ENCODE measurements at places on chromosomes 4 and X. TPM values are rescaled to one million over a fixed set of nuclear protein-coding genes. Genes with fewer than 3 reads are reported as not detected.

DNA sequence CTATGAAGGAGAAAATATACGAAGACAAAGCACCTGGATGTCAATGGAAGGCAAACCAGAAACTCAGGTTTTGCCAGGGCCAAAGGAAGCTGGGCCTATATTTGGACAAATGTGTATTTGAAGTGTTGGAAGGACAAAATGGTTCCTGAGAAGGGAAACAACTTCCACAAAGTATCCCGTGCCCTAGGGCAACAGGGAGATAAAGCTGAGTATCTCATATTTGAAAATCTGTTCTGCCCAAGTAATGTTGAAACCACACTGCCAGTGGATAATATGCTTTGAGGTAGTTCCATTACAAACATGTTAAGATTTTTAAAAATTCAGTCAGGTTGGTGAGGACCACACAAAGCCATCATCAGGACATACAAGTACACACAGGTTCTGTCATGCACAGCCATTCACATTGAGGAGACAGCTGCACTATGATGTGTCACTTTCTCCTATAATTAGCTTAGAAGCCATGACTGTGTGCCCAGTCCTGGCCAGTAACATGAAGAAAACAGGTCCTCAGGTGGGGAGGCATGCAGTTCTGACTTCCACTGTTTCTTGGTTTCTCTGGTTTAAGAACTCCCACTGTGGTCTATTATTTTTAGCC is 116.4 kb downstream of the PWWP3B start:
- peak; percentile 13 for DNase-seq

GRCh38 chrX:25279510-25279909 is 263.7 kb upstream of the ARX start:
- DNase-seq: no peak

GRCh38 chr4:101471201-101471600 is 123.9 kb upstream of the PPP3CA start:
- no peak for DNase-seq

DNA sequence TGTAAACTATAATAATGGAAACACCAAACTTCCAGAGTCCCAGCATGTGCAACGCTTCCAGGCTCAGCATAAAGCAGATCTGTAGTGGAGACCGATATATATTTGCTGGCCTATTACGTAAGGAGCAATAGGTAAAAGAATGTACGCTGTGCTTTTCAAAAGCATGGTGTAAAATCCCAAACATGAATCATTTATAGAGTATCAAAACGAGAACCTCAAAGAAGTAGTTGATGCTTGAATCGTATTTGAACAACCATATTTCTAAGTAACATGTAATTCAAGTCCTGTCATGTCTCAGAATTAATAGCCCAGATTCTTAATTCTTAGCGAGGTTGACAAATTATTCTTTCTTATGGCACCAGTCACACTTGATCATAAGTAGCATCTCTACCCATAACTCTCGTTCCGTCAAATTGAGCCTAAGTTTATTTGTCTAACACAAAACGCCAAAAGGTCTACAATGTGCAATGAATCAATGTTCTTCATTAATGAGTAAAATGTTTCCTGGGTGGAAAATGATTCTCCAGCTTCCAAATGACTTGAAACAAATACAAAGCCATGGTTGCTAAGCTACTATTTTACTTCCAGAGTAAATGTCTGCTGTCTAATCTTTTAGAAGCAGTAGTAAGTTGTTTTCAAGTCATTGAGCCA is 811.5 kb upstream of the FRG1 start:
- no peak for DNase-seq

GRCh38 chr4:82913305-82913704 is 12.8 kb downstream of the THAP9 start:
- no peak for DNase-seq

The TMEM255A gene
- 0.17 TPM for total RNA-seq

DNA sequence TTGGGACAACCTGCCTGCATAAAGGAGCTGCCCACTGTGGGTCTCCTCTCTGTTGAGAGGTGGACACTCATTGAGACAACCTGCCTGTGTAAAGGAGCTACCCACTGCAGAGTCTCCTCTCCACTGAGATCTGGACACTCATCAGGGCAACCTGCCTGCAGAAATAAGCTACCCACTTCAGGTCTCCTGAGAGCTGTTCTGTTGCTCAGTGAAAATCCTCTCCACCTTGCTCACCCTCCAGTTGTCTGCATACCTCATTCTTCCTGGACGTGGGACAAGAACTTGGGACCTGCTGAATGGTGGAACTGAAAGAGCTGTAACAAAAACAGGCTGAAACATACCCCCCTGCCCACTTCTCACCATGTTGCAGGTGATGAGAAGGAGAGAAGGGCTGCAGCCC is 59.9 kb upstream of the CDKN2AIP start:
- DNase-seq: no peak

GRCh38 chrX:20300822-20301221 is 34.1 kb upstream of the RPS6KA3 start:
- DNase-seq: no peak

The IL21 gene
- total RNA-seq: not detected

GRCh38 chr4:165448700-165449099 is 69.9 kb downstream of the CPE start:
- DNase-seq: no peak

DNA sequence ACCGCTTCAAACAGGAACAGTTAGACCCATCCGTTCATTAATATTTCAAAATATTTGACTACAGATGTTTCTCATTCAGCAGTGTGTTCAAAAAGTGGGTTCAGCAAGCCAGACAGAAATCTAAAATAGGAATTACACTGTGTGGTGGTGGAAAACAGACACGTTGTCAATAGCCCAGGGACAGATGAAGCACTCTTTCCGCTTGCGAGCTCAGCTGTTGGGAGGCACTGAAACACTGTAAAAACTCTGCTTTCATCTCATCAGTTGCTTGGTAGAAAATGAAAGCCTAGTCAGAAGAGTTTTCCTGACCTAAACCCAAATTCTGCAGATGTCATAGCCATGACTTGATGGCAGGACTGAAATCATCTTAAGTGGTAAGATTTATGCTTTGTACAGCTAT is 38.5 kb downstream of the LRP2BP start:
- peak; percentile 24 for DNase-seq

DNA sequence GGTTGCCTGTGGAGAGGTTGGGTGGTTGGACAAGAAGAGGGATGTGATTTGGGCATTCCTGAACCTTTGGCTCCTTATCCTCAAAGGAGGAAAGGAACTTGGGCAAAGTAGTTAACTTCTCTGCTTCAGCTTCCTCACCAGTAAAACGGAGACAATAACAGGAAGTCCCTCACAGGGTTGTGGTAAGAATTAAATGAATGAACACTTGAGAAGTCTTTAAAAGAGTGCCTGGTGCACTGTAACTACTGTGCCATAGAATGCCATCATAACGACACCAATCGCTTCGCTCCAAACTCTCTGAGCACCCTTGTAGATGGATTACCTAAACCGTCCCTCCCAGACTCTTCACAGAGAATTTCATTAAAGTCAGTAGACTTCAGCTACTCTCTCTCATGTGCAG is 10.5 kb downstream of the ZCCHC18 start:
- DNase-seq: no peak

The MAGEB1 gene
- total RNA-seq: not detected

The ZAR1 gene
- not detected for total RNA-seq

DNA sequence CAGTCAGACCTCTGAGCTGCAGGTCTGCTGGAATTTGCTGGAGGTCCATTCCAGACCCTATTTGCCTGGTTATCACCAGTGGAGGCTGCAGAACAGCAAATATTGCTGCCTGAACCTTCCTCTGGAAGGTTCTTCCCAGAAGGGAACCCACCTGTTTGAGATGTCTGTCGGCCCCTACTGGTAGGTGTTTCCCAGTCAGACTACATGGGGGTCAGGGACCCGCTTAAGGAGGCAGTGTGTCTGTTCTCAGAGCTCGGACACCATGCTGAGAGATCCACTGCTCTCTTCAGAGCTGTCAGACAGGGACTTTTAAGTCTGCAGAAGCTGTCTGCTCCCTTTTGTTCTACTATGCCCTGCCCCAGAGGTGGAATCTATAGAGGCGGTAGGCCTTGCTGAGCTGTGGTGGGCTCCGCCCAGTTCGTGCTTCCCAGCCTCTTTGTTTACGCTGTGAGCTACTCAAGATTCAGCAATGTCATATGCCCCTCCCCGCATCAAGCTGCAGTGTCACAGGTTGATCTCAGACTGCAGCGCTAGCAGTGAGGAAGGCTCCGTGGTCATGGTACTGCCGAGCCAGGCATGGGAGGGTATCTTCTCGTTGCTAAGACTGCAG is 44.1 kb upstream of the KDR start:
- DNase-seq: peak; percentile 29

GRCh38 chrX:130772105-130772775 is 130.8 kb downstream of the ENOX2 start:
- DNase-seq: peak; percentile 70

The CXCL8 gene
- total RNA-seq: 3.2 TPM

The MGAT4D gene
- not detected for total RNA-seq

DNA sequence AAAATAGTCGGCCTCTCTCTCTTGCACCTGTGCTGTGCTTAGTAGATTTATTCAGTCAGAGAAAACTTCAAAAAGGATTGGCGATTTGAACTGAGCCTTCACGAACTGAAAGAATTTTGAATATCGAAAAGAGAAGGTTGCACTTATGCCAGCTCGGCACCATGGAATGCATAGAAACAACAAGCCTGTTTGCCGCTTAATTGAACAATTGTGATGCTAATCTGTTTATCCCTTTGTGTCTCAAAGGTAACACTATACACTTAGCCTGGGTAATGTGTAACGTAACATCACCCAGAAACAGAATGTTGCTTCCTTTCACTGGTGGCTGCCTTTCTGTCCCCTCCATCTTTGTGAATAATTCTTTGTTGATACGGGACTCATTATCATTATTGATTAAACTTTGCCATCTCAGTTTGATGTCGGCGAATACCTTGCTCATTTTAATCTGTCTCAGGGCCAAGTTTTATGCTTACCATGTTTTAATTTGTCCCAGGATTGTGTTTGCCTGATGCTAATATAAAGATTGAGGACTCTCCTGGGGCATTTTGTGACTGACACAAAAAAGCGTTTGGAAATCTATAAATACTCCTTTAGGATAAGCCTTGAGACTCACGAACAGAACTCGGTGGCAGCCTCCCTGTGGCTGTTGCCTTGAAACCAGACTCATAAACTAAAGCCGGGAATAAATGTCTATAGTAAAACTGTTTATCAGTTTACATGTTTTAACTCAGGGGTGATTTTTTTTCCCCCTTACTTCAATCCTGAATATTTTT is 400.5 kb downstream of the RAPGEF2 start:
- no peak for DNase-seq

The ADGRG4 gene
- total RNA-seq: not detected

GRCh38 chrX:120642871-120643270 is 13.0 kb upstream of the C1GALT1C1 start:
- DNase-seq: no peak

- no peak for DNase-seq
Measured at GRCh38 chr4:14157262-14157661, 529.7 kb upstream of the BOD1L1 start.

The WWC2 gene
- 14.7 TPM for total RNA-seq

- DNase-seq: no peak
Measured at GRCh38 chr4:60652933-60653332, 547.2 kb upstream of the ADGRL3 start.

- no peak for DNase-seq
Measured at GRCh38 chrX:80285131-80285773, 135.0 kb upstream of the TENT5D start.

DNA sequence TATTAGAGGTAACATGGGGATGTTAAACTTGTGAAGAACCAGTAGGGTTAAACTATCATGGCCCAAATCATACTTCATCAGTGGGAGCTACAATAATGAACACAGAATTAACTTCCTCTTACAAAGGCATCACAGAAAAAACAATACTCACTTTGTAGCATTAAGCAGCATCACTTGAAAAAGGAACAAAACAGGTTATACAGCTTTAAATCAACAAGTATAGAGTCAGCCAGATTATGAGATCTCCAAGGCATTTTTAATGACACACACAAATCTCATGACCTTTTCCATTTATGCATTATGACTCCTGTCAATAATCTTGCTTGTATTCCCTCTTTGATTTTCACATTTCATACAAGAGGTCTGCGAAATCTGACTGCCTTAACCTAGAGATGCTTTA is 18.3 kb downstream of the FBXL5 start:
- DNase-seq: no peak

DNA sequence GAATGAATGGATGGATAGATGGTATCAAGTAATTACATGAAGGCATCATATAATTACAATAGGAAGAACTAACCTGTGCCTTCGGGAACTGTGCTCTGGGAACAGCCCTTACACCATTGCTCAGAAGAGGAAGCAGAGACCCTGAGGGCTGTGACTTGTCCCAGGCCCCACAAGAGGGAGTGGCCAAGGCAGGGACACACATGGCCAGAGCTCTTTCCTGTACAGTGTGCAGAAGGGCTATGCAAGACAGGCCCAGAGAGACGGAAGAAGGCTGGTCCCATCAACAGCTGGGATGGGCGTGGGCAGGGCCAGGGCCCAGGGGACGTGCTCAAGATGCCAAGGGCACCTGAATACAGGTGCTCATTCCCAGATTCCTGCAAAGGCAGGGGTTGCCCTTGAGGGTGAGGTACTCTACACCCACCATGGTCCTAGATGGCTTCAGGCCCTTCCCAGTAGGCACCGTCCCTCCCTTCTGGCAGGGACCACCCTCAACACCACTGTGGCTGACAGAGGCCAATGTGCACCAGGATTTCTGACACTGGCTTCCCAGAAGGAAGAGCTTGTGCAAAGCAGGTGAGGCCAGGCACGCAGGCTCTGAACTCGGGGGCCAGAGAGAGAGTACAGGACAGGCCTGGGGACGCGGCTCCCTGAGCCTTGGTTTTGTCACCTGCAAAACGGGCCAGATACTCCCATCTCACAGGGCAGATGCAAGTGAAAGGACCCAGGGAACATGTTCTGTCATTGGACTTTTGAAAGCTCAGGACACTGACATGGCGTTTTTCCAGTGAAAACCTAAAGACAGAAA is 1.7 kb downstream of the EVC2 start:
- DNase-seq: peak; percentile 29

The SLC6A8 gene
- total RNA-seq: 10.2 TPM

All from LHCN-M2 (cell line).